ENCODE measurements at places on chromosomes 3 and 15.

DNA sequence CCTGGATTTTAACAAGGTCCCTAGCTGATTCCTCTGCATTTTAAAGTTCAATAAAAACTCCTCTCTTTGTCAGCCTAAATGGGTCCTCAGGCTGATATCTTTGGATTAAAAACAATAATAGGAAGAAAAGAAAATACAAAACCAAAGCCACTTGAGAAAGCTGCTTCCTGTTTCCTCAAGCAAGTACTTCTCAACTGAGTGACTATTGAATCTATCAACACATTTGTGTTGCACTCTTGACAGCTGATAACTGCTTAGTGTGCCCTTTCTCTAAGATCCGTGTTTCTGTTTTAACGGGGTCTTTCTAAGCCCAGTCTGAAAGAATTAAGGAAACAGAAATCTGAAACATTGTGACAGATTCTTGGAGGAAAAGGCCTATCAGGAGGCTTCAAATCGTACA is 410.7 kb downstream of the GRM7 start:
- no peak for DNase-seq

DNA sequence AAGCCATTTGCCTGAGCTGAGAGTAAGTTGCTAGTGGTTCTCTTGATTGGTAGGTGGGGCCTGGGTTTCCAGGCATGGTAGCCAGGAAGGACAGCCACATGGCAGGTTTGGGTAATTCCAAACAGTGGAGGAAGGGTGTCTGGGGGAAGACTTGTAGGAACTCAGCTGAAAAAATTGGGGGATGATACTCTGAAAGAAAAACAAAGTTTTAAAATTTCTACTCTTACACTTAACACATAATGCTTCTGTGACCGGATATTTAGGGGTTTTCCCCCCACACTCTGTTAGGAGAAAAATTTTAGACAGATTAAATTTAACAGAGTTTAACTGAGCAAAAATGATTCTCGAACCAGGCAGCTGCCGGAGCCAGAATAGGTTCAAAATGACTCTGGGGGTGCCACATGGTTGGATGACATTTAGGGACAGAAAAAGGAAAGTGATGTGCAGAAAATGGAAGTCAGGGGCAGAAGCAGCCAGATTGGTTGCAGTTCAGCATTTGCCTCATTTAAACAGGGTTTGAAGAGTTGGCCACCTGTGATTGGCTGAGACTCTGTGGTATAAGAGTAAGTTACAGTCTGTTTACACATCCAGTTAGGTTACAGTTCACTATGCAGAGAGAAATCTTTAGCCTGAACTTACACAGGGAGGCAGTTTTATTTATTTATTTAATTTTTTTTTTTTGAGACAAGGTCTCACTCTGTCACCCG is 8.1 kb downstream of the B2M start:
- DNase-seq = no peak

DNA sequence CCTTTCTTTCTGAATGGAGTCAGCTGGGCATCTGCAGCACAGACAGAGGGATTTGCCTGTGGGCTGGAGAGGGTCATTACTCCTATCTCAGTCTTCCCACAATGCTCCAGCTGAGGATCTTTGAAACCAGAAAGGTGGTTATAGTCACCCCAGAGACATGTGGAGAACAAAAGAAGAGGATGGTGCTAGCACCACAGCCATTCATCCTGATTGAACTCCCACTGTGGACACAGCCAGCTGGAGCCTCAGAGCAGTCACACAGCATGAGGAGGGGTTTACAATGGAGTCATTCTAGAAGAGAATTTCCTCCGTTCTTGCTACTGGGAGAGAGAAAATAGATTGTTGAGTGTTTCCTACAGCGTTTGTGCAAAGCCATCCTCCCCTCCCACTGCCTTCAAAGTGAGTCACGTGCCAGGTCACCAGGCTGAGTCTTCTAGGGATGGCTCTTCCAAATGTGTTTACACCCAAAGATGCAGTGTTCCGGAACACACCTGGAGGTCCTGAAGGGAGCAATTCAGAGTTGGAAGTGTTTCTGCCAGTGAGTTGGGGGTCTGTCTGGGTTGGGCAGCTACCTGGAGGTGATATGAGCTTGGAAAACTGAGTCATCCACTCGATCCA is 18.9 kb upstream of the GREM1 start:
- no peak for DNase-seq

- no peak for DNase-seq
These were observed 43.2 kb downstream of the TMEM39A start for GRCh38 chr3:119420196-119420595.

- DNase-seq = no peak
These were observed 19.1 kb downstream of the UBE2E1 start for GRCh38 chr3:23824699-23825444.

DNA sequence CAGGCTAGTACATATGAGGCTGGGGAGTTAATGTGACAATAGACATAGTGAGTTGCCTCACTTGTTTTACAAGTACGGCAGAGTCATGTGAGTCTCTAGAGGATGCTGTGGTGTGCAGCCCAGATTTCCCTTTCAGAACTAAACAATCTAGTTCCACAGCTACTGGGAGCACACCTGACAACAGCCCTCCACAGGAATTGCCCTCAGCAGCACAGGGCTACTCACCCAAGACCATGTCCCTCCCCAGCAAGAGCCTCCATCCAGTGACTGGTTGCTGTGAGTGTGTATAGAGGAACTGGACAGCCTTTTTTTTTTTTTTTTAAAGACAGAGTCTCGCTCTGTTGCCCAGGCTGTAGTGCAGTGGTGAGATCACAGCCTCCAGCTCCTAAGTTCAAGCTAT is 40.2 kb upstream of the UBE2E2 start:
- no peak for DNase-seq

DNA sequence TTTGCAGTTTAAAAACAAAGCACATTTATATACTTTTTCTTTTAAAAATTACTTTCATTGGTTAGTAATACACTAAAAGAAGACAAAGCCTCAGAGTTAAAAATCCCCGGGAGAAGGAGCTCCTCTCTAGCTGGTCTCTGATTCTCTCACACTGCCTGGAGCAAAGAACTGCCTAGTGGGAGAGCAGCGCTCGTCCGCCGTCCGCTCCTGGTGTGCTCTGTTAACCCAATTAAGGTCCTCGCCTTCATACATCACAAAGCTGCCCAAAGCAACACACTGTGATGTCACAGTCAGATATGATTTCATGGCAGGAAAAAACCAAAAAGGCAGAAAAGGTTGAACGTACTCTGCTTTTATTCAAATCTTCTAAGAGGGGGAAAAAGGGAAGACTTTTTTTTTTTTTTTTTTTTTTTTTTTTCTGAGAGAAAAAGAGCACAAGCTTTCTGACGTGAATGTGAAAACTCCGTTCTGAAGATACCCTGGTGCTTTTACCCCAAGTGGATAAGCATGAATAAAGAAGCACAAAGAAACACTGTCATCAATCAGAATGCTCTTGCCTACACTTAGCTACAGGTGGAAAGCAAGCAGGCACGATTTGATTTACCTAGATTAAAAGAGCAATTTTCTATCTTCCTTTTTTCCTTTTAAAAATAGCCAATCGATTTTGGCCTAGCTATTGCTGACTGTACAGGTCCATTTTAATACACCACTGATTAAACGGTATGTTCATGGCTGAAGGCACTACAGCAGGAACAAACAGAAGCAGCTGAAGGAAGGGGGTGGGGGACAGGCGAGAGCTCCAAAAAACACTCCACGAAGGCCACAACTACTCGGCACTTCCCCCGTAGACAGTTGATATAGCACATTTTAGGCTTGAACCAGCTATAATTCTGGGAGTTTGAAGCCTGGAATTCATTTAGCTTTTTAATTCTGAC is 115.2 kb downstream of the TIGIT start:
- DNase-seq = no peak

DNA sequence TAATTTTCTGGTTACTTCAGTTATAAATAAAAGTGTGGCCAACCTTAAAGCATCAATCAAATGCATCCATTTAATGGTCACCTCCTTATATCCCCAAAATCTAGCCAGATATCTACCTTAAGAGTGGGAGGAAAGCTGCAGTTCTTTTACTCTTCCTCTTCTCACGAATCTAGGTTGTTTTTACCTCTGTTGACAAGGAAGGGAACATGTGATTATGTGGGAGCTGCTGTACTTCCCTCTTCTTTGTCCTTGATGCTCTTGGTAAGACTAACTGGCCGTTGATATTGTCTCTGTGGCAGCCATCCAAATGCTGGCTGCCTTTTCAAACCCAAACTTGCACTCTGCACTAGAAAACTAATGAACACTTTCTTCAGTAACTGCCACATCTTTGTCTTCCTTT is 275.3 kb upstream of the CADM2 start:
- no peak for DNase-seq

- no peak for DNase-seq
These were observed 24.0 kb upstream of the C3orf70 start for GRCh38 chr3:185176750-185177359.

DNA sequence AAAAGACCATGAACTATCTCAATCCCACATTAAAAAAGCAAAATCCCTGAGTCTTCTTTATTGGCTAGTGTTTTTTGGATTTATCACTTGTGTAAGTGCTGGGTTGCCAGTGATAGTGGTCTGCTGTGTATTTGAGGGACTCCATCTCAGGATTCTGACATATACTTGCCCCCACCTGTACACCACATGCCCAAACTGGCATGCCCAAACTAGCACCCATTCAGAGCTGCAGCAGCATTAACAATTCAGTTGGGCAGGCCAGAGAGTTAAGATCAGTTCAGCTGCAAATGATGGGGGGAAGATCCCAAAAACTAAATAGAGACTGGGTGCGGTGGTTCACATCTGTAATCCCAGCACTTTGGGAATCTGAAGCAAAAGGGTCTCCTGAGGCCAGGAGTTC is 6.3 kb upstream of the TIPIN start:
- no peak for DNase-seq

DNA sequence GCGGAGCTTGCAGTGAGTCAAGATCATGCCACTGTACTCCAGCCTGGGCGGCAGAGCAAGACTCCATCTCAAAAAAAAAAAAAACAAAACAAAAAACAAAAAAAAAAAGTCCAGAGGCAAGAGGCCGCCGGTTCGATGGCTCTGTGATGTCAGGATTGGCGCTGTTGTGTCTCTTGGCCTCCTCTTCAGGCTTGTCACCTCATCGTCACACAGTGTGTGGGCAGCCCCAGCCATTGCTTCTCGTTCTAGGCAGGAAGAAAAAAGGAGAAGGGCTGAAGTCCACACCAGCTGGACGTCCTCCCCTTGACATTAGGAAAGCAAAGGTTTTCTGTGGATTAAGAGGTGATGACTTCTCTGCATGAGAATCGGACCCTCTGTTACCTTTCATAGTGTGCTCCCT is 191.1 kb downstream of the NSMCE3 start:
- DNase-seq = no peak

GRCh38 chr3:127393131-127393820 is 105.4 kb upstream of the PRR20G start:
- DNase-seq = no peak

DNA sequence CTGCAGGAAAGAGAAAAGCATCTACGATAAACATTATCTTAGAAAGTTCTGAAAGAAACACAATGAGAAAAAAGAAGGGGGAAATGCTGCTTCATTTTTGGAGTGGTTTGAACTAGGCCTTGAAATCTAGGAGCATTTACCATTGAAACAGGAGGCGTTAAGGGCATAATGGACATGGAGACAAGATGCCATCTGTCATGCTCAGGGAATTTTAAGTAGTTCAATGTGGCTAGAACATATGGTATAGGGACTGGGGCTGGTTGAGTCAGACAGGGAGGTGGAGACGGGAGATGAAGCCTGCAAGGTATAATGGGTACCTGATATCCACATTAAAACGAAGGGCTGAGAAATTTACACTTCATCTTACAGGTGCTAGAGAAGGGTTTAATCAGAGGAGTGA is 10.4 kb upstream of the PLAAT1 start:
- DNase-seq = no peak

DNA sequence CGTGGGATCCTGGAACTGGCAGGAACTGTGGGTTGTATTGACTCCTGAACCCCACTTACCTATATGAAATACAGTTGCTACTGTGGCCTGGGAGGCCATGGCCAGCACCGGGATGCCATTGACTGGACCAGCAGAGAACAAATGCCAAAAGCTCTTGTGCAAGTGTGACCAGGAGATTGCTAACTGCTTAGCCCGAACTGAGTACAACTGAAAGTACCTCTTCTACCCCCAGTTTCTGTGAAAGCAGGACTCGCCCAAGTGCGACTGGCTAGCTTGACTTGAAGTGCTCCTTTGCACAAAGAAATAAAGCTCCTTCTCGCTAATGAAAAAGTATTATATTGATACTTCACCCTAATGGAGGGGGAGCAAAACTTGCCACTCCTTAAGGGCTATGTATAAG is 101.3 kb upstream of the ATP11B start:
- DNase-seq = no peak

- no peak for DNase-seq
These were observed 93.3 kb downstream of the MB21D2 start for GRCh38 chr3:192824313-192824712.

GRCh38 chr3:60598671-60599070 is 652.6 kb downstream of the FHIT start:
- no peak for DNase-seq

DNA sequence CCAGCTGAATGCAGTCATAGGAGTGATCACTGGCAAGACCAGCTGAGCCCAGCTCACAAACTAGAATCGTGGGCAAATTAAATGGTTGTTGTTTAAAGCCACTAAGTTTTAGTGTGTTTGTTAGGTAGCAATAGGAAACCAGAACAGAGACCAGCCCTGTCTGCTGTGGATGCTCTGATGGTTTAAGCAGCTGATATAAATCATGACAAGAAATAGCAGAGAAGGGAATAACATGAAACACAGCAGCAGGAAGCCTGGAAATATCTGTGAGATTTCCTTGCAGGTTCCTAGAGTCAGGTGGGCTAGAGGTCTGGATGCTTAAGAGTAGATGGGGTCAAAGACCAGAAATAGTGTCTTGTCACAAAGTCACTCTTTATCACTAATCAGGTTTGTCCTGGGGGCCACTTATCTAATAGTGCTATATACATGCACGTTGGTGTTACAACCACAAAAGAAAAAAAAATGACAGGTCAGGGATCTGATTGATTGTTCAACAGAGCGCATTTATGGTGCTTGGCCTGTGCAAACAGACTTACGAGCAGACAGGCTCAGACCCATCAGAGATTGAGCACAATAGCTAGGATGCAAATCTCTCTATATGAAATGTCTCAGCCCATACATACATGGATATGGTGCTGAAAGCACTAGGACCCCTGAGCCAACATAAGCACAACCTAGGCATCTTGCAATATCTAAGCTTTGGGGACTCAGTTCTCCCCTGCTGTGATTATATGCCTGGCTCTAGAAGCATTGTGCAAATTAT is 967.7 kb downstream of the AGBL1 start:
- no peak for DNase-seq

- peak; percentile 41 for DNase-seq
These were observed 23.8 kb downstream of the MEX3B start for GRCh38 chr15:82021992-82022391.

- DNase-seq = no peak
These were observed 63.7 kb downstream of the SLC12A8 start for GRCh38 chr3:125148836-125149235.

- no peak for DNase-seq
These were observed 127.0 kb downstream of the STAG1 start for GRCh38 chr3:136624894-136625815.

- DNase-seq = no peak
These were observed 170.2 kb downstream of the PLCL2 start for GRCh38 chr3:17054982-17055343.
